ENCODE measurements at places on chromosomes 7 and 10.

GRCh38 chr10:79179164-79179956 lies 110.6 kb downstream of the ZMIZ1 start:
- no peak for DNase-seq

GRCh38 chr10:90193240-90193985 lies 492.0 kb downstream of the KIF20B start:
- DNase-seq = no peak

DNA sequence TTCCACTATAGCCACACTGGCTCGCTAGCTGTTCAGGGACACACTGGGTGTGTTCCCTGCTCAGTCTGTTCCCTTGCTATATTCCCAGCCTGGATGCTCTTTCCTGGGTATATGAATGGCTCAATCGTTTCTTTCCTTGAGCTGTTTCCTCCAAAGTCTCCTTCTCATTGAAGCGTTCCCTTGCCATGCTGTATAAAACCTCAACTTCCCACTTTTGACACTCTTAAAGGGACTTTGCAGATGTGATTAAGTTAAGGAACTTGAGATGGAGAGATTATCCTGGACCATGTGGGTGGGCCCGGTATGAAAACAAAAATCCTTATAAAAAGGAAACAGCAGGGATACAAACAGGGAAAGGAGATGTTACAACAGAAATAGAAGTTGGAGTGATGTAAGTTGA lies 973.1 kb downstream of the LRMDA start:
- no peak for DNase-seq

- no peak for DNase-seq
Observed at GRCh38 chr7:98165827-98166667, 45.2 kb upstream of the BHLHA15 start.

- DNase-seq = no peak
Observed at GRCh38 chr7:99422186-99422585, 13.4 kb downstream of the BUD31 start.

DNA sequence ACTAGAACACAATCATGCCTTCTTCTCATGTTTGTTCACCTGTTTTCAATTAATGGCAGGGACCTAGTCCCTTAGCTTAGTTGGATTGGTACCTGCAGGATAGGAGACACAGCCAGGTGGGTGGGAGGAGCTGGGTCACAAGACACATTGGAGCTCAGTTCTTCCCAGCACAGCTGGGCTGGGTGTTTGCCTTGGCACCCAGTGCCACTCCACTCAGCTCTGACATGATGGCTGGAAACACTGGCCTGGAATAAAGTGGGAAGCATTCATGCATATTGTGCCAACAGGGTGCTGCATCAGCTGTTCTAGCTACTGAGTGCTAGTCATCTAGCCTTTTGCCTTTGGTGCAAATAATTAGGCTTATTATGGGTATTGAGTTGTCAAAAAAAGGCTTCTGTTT lies 226.1 kb downstream of the PTEN start:
- no peak for DNase-seq

DNA sequence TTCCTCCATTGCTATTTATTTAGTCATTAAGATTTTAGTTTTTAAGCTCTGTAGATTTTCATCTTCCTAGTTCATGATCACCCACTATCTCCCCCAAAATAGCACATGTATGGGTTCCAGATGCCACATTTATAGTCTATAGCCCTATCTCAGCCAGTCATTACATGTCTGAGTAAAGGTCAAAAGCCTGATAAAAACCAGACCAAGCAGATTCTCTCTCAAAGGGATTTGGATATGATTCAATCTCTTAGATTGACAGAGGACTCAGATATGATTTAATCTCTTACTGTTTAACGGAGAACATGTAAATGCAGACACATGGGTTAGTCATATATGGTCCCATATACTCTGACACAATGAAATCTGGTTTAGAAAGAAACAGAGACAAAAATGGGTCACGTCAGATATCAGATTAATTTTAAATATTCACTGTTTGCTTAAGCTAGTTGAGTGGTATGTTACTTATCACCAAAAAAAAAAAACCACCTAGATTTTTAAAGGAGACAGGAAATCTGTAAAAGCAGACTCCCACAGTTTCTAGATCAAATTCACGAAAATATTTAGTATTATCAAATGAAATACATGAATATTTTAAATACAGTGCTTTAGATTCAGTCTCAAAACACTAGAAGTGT lies 107.0 kb upstream of the LRRN3 start:
- DNase-seq = no peak

DNA sequence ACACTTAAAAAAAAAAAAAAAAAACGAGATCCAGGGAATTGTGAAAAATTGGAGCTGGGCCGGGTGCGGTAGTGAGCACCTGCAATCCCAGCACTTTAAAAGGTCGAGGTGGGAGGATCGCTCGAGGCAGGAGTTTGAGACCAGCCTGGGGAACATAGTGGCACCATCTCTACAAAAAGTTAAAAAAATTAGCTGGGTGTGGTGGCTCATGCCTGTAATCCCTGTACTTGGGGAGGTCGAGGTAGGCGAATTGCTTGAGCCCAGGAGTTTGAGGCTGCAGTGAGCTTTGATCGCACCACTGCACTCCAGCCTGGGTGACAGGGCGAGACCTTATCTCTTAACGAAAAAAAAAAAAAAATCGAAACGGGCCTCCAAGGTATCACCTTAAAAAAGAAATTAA lies 2.0 kb downstream of the CLDN4 start:
- no peak for DNase-seq

- DNase-seq = no peak
Observed at GRCh38 chr7:129828989-129829736, 123.6 kb downstream of the UBE2H start.

Data from AG09319 (cell line).